ENCODE measurements at places on chromosomes 5 and 9.

DNA sequence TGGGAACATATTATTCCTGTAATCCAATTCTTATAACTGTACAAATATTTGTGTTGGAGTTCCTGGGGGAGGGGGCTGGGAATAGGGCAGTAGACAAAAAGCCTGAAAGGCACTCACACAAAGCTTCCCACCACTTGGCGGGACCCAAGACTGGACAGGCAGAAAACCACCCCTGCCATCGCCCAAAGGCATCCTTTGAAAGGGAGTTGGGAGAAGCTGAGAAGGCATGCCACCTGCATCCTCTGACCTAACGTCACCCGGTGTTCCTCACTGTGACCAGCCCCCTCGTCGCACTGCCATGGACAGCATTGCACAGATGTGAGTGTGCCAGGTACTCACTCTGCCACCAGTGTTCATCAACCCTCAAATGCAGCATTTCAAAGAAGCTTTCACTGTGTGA lies 80.6 kb upstream of the SMIM23 start:
- DNase-seq, result no peak

- DNase-seq, result peak; percentile 6
These were observed 61.8 kb downstream of the COX7C start for GRCh38 chr5:86679529-86679928.

DNA sequence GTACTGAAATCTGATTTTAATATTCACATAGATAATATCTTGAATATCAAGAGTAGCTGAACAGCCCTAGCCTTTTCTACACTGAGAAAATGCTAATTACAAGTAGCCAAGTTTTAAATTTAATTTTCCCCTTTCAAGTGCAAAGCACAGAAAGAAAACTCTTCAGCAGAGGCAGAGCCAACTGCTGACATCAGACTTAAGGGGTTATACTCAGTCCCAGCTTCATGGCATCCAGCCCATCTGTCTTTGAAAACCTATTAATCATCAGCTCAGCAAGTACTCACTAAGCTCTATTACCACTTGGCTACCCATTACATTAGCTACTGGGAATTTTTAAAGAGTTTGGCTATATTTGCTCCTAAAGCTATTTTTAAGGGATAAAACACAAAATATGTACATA lies 220.5 kb downstream of the SLC12A2 start:
- no peak for DNase-seq

DNA sequence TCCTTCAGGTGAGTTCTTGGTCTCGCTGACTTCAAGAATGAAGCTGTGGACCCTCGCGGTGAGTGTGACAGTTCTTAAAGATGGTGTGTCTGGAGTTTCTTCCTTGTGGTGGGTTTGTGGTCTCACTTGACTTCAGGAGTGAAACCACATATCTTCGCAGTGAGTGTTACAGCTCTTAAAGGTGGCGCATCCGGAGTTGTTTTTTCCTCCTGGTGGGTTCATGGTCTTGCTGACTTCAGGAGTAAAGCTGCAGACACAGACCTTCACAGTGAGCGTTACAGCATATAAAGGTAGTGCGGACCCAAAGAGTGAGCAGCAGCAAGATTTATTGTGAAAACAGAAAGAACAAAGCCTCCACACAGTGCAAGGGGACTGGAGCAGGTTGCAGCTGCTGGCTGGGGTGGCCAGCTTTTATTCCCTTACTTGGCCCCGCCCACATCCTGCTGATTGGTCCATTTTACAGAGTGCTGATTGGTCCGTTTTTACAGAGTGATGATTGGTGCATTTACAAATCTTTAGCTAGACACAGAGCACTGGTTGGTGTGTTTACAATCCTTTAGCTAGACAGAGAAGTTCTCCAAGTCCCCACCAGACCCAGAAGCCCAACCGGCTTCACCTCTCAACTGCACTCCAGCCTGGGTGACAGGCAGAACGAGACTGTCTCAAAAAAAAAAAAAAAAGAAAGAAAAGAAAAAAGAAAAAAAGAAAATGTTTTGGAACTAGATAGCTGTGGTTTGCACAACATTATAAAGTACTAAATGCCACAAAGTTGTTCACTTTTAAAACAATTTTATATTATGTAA lies 9.1 kb upstream of the ERMP1 start:
- DNase-seq, result no peak

- DNase-seq, result no peak
These were observed 223.1 kb upstream of the PAPPA start for GRCh38 chr9:115930472-115930871.

- DNase-seq, result no peak
These were observed 102.5 kb downstream of the SPATA31D1 start for GRCh38 chr9:82091100-82091499.

- DNase-seq, result no peak
These were observed 6.2 kb downstream of the SVEP1 start for GRCh38 chr9:110573305-110573704.

DNA sequence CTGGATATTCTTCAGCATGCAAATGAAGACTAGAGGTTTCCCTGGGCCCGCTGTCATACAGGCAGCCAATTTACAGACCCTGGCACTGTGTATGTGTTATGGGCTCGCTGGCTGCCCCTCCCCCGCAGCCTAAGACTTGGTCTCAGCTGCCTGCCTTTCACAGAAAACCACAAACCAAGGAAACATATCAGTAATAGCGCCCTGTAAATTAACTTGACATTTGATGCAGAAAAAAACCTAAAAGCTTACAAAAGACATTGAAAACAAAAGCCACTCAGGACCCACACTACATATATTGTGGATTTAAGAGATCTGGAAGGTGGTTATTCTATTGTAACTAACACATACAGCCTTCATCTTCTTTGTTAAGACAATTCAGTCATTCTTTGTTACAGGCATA lies 287.0 kb upstream of the TMEM161B start:
- DNase-seq, result no peak

DNA sequence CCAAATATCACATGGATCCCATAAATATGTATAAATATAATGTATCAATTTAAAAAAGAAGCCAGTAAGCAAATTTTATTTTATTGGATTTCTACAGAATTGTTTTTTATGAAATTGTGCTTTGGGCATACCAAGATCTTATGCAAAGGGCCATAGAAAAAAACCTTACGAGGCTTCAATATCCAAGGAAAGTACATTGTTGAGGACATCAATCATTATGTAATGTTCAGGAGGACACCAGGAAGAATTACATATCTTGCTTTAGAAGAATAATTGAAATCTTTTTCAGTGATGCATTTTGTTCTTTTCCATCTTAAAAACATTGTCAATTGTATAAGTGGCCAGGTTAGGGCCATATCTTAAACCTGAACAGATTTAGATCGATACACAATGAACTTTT lies 187.8 kb upstream of the GAS1 start:
- no peak for DNase-seq

All from GM10248 (cell line).